ENCODE measurements at places on chromosomes 11 and 22.

DNA sequence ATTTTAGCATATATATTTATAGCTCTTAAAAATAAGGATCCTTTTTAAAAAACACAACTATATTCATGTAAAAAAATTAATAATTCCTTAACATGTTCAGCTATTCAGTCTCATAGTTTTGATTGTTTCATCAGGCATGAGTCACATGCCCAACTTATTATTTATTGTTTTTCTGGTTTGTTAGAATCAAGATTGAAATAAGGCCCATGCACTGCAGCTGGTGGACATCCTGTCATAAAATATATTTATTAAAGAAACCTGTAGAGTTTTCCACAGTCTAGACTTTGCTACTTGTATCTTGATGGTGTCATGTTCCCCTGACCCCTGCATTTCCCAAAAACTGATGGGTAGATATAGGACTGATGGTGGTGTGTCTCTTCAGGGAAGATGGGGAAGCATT is 77.4 kb downstream of the PARVA start:
- DNase-seq, result no peak

DNA sequence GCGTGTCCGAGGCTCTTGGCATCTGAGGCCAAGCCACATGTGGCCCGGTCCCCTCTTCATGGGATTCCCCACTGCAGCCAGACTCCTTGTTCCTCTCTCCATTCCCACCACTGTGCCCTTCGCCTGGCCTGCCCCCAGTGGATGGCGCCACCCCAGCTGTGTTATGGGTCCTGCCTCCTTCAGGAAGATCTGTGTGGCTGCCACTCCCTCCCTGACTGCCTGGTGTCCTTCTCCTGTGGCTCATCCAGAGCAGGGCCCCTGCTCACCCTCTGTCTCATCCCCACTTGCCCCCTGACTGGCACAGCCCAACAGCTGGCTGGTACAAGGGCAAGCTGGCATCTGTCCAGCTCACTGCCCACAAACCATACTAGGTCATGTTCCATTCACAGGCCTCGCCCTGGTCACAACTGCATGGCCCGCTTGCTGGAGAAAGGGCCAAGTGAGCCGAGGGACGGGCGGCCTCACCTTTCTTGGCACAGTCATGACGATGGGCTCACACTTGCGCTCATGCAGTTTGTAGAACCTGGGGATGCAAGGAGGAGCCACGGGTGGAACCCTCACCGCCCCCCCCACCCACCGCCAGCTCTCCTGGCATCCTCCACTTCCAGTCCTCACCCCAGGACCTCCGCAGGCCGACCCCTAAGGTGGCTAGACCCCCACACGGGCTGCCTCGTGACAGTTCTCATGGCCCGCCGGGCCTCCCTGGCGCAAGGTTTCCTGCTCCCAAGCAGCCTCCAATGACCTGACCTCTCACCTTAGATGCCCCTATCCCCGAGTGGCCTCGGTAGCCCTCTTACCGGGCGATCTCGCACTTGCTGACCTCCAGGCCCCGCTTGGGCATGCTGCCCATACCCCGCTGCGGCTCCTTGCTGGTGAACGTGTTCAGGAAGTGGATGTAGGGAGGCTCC is 2.1 kb upstream of the PTPRCAP start:
- DNase-seq, result no peak

DNA sequence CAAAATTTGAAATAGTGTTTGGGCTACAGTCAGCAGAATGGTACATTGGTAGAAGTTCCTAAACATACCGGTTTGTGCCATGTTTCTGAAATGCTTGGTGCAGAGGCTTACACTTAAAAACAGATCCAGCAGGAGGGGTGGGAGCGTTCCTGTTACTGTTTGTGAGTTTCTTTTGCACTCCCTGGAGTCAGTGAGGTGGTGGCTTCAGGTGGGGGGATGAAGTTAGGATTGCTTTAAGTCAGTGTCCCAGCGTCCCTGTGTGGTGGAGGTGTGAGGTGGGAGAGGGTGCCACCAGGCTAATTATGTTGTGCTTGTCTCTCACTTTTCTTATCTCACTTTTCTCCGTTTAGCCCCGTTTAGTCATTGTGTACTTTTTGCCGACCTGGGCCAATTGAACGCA is 9.7 kb downstream of the TNRC6B start:
- DNase-seq, result no peak

GRCh38 chr22:37187891-37188761 is at the start of gene C1QTNF6:
C1QTNF6 (minus strand) TSS chr22:37188247; CDS start chr22:37188213, 34 bp downstream.
- no peak for DNase-seq

- no peak for DNase-seq
Observed at GRCh38 chr11:85665733-85666132, 804 bp upstream of the CREBZF start.

GRCh38 chr22:42992886-42993479 is 22.0 kb downstream of the PACSIN2 start:
- no peak for DNase-seq

DNA sequence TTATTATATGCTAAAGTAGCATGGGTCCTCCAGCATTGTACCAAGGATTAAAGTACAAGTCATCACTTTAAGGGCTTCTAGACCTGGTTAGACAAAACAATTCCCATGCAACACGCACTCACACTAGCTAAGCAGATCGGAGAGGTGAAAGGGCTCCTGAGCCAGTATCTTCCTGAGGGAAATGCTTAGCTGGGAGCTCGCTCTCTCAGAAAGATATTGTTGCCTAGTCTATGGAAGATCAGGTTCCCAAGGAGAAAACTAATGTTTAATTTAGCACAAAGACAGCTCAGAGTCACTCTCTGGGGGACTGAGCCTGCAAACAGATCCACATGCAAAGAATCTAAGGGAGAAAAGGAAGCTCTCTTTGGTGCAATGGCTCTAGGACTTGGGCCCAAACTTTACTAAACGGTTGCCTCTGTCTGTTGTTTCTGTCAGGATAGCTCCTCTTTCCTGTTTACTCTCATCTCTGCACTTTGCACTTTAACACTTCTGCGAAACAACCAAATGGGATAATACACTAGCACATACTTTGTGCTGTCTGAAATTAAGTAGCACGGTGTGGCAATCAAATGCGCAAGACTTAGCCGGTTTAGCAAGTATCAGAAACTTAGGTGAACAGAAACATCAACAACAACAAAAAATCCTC is 10.7 kb downstream of the MAML2 start:
- DNase-seq, result no peak
